GDM1 (cell line): ENCODE measurements at places on chromosomes 1 and 21.

DNA sequence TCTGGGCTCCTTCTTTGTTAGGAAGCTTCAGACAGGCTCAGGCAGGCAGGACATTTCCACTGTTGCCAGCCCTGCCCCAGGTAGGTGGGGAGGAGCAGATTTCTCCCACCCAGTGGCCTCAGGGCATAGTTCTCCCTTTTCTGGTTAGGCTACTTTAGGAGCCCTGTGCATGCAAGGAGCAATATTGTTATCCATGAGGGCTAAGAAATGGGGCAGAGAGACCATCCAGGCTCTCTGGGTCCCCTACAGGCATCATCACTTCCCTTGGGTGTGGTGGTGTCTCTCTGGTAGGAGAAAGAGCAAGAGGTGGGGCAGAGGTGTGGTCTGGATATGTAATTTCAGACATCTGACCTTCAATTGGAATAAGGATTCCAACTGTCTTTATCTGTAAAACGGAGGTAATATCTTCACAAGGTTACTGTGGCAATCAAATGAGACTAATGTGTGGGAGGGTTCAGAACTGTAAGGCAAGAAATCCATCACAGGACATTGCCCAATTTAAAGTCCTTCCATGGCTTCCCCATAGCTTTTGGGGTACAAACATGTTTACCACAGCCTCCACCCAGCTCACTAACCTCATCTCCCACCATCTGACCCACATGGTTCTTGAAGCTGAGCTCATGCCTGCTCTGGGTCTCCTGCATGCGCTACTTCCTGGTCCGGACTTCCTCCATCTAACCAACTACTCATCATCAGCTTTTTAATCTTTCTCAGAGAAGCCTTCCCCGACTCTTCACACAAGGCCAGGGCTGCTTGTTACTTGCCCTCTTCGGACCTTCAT is 26.1 kb downstream of the PCAT6 start:
- DNase-seq = no peak

- no peak for DNase-seq
These were observed 36.2 kb upstream of the C1QA start for GRCh38 chr1:22600071-22600816.

GRCh38 chr1:69221524-69221923 is 346.2 kb upstream of the LRRC7 start:
- DNase-seq = no peak

DNA sequence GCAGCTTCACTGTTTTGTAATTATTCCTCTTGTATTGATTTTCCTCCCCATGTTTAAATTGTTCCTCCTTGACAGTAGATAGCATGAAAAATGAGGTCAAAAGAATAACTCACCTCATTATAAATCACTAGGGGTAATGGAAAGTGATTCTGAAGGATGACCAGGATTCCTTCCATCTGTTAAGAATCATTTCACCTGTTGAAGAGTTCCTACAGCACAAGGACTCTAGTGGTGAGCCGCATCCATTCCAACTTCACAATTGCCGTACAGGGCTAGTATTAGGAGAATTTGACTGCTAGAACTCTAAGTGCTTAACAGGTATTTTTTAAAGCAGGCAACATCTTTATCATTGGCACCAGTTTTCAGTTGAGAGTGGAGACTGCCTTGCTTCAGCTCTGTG is 13.7 kb downstream of the PPP1R12B start:
- no peak for DNase-seq

DNA sequence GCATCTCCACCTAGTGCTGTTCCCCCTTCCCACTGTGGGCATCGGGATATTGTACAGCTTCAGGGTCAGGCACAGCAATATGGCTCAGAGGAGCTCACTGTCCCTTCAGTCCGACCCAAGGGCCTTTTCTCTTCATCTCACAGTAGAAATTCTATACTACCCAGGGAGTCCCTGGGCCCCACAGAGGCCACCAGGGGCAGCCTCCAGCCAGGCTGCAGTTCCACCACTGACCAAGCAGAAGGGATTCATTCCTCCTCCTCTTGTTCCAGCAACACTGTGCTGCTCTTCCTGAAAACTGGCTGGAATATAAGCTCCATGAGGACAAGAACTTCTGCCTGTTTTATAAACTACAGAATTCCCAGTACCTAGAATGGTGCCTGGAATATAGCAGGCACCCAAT is 70.5 kb downstream of the CD34 start:
- no peak for DNase-seq

DNA sequence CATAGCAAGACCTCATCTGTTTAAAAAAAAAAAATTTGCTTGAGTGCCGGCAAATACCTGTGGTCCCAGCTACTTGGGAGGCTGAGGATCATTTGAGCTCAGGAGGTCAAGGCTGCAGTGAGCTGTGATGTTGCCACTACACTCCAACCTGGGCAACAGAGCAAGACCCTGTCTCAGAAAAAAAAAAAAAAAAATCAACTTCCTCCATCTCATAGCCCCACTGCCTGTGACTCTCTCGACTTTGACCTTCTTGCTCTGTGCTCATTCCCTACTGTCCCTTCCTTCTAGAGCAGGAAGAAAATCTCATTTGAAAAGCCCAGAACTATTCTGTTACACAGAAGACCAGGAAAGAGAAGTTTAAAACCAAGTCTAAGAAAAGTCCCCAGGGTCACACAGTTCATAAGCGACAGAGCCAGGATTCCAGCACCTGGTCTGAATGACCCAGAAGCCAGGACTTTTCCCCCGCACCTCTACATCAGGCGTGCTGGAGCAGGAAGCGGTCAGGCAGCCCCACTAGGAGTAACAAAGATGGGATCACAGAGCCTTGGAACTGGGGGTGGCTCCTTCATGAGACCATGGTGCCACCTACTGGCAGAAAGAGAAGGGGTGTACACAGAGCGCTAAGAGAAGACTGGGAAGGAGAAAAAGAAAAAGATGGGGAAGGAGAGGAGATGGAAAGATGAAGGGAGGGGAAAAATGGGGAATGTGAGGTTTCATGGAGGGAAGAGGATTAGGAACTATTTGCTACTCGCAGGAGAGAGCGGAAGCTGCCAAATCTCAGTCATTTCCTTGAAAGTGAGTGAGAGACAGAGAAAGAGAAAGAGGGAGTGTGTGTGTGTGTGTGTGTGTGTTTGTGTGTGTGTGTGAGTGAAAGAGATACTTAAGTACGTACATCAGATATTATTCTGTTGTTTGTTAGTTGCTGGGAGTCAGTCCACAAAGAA is 3.1 kb upstream of the P3R3URF start:
- DNase-seq = peak; percentile 47

GRCh38 chr1:112304612-112305011 is 91.4 kb upstream of the CTTNBP2NL start:
- DNase-seq = no peak

DNA sequence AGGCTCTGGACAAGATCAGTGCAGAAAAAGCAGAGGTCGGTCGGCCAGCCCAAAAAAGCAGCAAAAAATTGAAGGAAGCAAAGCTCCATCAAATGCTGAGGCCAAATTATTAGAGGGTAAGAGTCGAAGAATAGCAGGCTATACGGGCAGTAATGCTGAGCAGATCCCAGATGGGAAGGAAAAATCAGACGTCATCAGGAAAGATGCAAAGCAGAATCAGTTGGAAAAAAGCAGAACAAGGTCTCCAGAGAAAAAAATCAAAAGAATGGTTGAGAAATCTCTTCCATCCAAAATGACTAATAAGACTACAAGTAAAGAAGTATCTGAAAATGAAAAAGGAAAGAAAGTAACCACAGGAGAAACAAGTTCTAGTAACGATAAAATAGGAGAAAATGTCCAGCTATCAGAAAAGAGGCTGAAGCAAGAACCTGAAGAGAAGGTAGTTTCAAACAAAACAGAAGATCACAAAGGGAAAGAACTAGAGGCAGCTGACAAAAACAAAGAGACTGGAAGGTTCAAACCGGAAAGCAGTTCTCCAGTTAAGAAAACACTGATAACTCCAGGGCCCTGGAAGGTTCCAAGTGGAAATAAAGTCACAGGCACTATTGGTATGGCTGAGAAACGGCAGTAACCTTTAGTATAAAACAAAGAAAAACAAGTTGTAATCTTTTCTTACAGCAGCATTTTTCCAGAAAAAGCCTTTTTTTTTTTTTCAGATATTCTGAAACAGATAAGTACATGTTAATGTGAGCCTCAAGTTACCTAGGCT is 75.7 kb downstream of the PHTF1 start:
- no peak for DNase-seq

GRCh38 chr21:29434081-29434480 is 135.4 kb downstream of the BACH1 start:
- DNase-seq = no peak

DNA sequence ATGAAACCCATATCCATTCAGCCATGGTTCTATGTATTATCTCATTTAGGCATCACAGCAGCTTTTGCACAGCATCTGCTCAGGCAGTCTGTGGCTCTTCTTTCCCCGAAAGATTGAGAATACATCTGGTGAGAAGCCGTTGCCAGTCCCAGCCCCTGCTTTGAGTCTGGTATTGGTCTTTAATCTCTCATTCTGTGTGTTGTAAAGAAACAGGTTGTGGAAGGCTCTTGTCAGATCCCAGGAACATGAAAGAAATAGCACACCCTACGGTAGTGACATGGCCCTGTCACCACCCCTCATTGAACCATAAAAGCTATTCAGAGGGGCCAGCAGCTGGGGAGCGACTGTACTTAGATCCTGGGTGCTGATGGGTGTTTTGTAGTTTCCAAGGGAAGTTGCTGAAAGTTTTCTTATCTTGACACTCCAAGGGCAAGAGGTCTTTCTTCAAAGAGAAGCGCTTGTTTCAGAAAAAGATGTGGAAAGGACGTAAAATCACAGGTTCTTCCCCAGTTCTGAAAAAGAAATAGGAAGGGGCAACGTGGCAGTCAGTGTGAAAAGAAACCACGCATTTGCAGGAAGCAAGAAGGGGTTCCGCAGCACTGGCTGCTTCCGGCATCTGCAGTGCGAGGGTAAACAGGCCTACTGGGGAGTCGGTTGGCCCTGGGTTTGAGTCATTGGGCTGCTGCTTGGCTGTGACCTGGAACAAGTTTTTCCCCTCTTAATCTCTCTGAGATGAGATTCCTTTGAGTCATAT is 145.0 kb downstream of the DHRS3 start:
- peak; percentile 78 for DNase-seq

DNA sequence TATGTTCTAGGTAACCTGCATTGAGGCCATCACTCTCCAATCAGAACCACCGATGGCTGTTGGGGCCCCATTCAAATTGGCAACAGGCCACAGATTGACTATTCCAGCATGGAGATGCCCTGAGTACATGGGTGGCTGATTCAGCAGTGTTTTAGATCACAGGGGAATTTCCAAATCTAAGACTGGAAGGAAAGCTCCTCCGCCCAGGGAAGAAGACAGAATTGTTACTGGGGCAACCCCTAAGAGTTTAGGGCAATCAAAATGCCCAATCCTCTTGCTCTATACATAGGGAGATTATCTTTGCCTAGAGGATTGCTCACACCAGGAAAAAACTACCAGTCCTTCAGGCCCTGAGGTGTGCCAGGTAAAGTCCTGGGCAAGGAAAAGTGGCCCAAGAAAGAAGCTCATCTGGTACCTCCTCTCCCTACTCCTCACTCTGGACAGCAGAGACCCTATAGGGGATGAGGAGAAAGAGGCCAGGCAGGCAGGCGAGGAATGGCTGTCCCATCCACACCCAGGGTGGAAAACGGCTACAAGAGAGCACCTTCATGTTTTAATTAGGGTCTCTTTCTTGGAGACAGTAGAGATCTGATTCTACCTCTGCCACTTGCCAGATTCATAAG is 5.8 kb downstream of the S100A8 start:
- no peak for DNase-seq

GRCh38 chr1:230642263-230642959 is at the start of gene COG2:
TSS of gene COG2 (plus strand) at chr1:230642481. CDS start at chr1:230642607, 126 bp downstream.
- peak; percentile 93 for DNase-seq

- no peak for DNase-seq
These were observed 338 bp upstream of the TOR1AIP1 start for GRCh38 chr1:179881642-179882252.

DNA sequence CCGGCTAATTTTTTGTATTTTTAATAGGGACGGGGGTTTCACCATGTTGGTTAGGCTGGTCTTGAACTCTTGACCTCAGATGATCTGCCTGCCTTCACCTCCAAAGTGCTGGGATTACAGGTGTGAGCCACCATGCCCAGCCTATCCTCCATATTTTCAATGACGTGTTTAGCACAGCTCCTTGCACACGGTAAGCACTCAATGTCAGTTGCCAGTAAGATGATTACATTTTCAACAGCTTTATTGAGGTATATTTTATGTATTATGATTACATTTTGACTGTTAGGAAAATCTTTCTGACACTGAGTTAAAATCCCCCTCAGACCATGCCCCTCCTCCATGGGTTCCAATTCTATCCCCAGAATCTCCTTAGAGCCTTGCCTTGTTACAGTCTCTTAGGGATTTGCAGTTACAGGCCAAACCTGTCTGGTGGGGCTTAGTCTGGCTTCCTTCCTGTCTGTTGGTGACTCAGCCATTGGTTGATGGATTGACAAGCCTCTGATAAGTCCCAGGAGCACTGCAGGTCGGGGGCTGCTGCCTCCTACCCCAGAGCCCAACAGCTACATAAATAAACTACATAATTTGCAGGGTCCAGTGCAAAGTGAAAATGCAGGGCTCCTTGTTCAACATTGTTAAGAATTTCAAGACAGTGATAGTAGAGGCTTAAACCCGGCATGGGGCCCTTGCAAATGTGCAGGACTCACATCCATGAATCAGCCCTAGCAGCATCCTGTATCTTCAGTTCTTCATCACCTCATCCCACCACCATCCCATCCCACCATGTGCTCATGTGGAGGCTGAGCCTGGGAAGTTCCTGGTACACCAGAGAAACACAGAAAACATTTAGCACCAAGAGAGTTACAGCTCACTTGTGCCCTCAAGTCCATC is 23.4 kb downstream of the COA7 start:
- peak; percentile 29 for DNase-seq

- no peak for DNase-seq
These were observed 3.3 kb upstream of the MYOG start for GRCh38 chr1:203089001-203089650.

DNA sequence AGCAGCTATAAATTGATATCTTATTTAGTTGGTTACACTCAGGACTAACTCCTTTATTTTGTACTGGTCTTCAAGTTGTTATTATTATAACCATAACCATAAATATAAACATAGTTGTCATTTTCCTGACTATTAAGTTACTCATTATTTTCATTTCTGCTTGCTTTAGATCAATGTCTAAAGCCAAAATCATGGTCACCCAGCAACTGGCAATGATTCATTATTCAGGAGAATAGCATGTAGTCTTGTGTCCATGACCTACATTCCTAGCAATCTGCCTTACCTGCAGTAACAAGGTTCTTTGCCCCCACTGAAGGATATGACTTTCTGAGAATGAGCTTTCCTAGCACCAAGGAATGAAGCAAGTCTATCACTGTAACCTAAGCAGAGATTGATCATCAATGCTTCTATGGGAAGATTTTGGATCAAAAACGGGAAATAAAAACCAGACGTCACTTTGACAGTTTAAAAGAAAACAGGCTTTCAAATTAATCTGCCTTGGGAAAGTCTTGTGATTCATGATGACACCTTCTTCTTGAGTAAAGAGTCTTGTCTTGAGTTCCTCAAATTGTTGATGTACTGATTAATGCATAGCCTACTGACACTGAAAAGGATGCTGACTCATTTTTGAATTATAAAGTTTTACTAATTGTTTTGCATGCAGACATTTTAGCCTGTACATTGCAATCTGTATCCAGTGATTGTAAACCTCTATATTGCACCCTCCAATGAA is 203.3 kb upstream of the IVNS1ABP start:
- DNase-seq = no peak
